Large intestine (tissue), 12 donors: ENCODE measurements at places on chromosomes 11 and 22. TPM values are rescaled to one million over a fixed set of nuclear protein-coding genes. Genes with fewer than 3 reads are reported as not detected.

DNA sequence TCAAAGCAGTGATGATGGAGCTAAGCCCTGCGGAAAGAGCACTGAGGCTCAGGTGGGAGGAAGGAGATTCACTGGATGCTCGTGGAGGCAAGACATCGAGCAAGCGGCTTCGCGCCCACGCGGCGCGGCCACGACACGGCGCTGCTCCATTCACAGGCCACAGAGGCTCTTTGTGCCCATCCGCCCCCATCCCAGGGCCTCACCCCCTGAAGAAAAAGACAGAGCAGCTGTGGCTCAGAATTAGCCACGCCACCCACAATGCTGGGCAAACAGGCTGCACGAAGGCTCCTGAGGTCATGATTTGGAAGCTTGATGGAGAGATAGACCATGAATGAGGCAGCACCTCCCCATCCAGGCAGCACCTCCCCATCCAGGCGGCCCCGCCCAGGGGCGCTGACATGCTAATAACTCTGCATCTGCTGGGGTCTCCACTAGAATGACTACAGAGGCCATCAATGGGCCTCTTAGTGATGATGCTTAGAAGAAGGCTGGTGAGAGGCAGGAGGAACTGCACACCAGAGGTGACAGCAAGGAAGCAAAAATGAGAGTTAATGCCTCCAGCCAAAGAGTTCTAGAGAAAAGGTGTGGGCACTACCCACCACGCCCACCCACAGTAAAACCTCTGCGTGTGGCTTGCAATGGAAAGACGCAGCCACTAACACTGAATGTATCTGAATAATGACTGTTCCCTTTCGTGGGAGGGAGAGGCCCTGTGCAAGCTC is 43.5 kb downstream of the MYH9 start:
- no peak for DNase-seq
- no peaks in the 10 kb centered on the region for H3K27me3 ChIP-seq
- H3K4me1 ChIP-seq, result no peaks in the 10 kb centered on the region
- H3K36me3 ChIP-seq, result peaks cover 89% of the 10 kb centered on the region
- no peak overlapping the region for H3K27ac ChIP-seq
- no peak overlapping the region for H3K4me3 ChIP-seq

- no peaks in the 10 kb centered on the region for H3K36me3 ChIP-seq
- H3K4me3 ChIP-seq, result no peak overlapping the region
- DNase-seq, result no peak
- H3K4me1 ChIP-seq, result no peaks in the 10 kb centered on the region
- H3K27me3 ChIP-seq, result no peaks in the 10 kb centered on the region
These were observed 8.1 kb downstream of the PARVB start for GRCh38 chr22:44032126-44032730.

- no peaks in the 10 kb centered on the region for H3K27me3 ChIP-seq
- H3K36me3 ChIP-seq, result no peaks in the 10 kb centered on the region
- no peaks in the 10 kb centered on the region for H3K4me1 ChIP-seq
These were observed 795.6 kb upstream of the ANO3 start for GRCh38 chr11:25536289-25536688.

DNA sequence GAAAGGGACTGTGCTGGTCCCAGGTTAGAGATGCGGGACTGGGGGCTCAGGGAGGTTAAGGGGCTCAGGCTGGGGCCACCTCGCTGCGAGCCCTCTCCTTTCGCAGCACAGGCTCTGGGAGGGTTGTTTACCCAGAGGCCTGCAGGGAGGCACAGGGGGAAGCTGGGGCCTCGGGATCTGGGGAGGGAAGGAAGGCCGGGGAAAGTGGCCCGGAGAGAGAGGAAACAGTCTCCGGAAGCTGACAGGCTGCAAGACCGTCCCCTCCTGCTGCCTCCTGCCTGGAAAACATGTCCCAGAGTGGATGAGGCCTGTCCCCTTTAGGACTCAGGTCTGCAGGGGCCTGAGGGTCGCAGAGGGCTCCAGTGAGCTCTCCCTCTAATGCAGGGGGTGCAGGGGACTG is 45.4 kb downstream of the MYO7A start:
- H3K4me3 ChIP-seq, result no peak overlapping the region
- DNase-seq, result no peak
- no peak overlapping the region for H3K27ac ChIP-seq

GRCh38 chr22:43885786-43886185 is 6.0 kb downstream of the PNPLA5 start:
- no peaks in the 10 kb centered on the region for H3K36me3 ChIP-seq
- no peak overlapping the region for H3K27ac ChIP-seq
- no peaks in the 10 kb centered on the region for H3K4me1 ChIP-seq
- H3K27me3 ChIP-seq, result peaks cover 27% of the 10 kb centered on the region
- H3K4me3 ChIP-seq, result no peak overlapping the region

C11orf97 gene
- polyA plus RNA-seq, result not detected

EI24 gene
- 90.3 TPM for polyA plus RNA-seq

DNA sequence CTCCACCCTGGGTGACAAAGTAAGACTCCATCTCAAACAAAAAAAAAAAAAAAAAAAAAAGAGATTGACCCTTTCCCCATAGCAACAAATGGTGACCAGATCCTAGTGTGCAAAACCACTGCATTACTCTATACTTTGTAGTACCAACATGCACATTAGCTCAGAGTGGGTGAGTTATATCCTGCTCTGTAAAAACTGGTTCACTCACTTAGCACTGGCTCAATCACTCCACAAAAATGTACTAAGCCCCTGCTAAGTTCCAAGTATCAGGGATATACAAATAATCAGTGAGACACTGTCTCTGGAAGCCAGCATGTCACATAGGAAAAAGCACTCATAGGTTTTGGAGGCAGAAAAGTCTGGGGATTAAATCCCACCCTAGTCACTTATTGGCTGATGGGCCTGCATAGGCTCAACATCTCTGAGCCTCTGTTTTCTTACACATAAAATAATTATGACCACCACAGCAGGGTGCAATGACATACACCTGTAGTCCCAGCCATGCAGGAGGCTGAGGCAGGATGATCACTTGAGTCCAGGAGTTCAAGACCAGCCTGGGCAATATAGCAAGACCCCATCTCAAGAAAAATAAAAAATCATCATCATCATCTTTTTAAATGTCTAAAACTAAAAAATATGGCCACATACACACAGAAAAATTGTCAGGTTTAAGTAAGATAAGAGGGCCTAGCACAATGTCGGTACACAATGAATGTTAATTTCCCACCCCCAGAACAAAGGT is 11.9 kb downstream of the FAM168A start:
- no peaks in the 10 kb centered on the region for H3K27me3 ChIP-seq
- no peak for DNase-seq
- no peak overlapping the region for H3K4me3 ChIP-seq
- H3K36me3 ChIP-seq, result no peaks in the 10 kb centered on the region
- H3K4me1 ChIP-seq, result no peaks in the 10 kb centered on the region

- no peak overlapping the region for H3K4me3 ChIP-seq
- no peak for DNase-seq
- H3K27me3 ChIP-seq, result no peaks in the 10 kb centered on the region
- peaks cover 2% of the 10 kb centered on the region for H3K4me1 ChIP-seq
- no peak overlapping the region for H3K27ac ChIP-seq
- peaks cover 81% of the 10 kb centered on the region for H3K36me3 ChIP-seq
These were observed 25.3 kb upstream of the TESMIN start for GRCh38 chr11:68776442-68777235.

- peaks cover 53% of the 10 kb centered on the region for H3K27me3 ChIP-seq
- no peak overlapping the region for H3K27ac ChIP-seq
- no peak overlapping the region for H3K4me3 ChIP-seq
- no peak for DNase-seq
These were observed 14.4 kb downstream of the CDKN1C start for GRCh38 chr11:2870969-2871680.

DNA sequence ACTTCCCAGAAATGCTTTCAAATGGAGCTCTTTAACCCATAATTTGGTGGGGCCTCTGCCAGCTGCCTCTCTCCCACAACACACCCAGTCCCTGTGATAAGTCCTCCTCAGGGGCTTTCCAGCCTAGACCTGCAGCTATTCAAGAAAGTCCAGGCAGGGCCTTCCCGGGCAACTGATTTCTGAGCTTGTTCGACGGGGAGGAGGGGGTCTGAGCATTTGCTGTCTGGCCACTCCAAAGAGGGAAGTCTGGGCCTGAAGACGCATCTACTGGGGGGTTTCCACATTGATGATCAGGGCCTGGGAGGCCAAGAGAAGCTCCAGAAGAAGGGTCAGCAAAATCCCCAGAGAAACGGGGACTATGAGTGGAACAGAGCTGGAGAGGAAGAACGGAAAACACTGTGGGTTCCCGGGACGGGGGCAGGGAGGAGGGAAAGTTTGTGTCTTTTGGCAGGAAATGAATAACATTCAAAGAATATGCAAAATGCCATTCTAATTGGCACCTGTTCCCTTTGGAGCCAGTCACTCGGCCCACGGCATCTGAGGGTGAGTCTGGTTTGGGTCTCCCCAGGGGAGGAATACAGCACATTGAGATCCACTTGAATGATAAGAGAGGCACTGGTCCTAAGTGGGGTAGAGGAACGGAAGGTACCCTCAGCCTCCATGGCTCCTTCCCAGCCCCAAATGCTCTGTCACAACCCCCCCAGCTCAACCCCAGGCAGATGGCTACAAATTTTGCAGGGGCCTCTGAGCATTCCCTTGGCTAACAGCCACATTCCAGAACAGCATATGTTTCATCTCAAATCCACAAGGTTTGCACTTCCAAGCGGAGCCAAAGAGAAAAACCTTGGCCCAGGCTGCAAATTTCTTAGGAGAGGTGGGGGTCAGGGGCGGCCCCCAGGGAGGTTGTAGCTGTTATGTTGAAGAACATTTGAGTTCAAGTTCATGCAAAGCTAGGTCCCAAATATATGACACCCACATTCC is 72.0 kb downstream of the RPUSD4 start:
- DNase-seq, result no peak
- H3K4me1 ChIP-seq, result peaks cover 12% of the 10 kb centered on the region
- peaks cover 7% of the 10 kb centered on the region for H3K27me3 ChIP-seq
- H3K27ac ChIP-seq, result no peak overlapping the region
- no peaks in the 10 kb centered on the region for H3K36me3 ChIP-seq

SSTR3 gene
- 0.54 TPM for polyA plus RNA-seq

DNA sequence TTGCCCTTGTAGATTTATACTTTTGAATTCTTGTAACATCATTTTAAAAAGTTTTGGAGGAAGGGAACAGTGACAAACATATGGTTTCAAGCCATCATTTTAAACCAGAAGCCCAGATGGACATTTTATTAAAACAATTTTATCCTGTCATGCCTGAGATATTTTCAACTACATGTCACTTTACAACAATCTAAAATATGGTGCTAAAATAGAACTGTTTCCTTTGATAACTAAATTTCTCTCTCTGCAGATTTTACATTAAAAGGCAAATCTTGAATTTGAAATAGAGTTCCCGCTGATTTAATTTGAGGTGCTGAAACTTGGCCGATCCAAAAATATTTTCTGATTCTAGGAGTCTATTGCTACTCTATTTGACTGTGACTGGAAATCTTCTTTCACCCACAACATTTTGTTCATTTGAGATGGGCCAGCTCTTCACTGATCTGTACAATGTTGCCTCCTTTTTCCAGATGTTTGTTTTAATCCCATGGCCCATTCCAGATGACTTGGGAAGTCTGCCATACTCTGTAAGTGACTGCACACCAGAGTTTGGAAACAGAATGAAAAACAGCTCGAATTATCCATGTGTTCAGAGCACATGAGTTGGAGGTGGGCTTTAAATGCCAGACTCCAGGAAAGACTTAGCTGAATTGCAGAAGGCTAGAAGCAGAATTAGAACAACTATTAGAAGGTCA is 402.5 kb downstream of the TMEM135 start:
- no peaks in the 10 kb centered on the region for H3K36me3 ChIP-seq
- H3K4me3 ChIP-seq, result no peak overlapping the region
- H3K27ac ChIP-seq, result no peak overlapping the region
